Bronchial epithelial cell (primary cell): ENCODE measurements at places on chromosomes 4 and X.

- peak; percentile 88 for DNase-seq
Observed at GRCh38 chr4:156961196-156962057, 10.2 kb downstream of the PDGFC start.

DNA sequence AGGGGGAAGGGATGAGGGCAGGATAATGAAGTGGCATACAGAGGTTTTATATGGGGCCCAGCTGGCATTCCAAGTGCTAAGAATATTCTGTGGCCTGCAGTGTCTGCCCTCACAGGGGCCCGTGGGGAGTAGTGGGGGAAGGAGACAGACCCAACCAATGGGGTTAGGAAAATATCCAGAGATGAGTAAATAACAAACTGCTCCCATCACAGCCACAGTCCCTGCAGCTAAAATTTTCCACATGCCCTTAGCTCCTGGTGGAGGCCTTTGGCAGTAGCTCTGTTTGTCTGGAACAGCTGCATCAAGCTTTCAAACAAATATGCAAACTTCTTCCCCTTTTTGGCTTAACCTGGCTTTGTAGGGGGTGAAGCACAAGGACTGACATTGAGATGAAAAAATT is 3.1 kb downstream of the SRPX2 start:
- no peak for DNase-seq

DNA sequence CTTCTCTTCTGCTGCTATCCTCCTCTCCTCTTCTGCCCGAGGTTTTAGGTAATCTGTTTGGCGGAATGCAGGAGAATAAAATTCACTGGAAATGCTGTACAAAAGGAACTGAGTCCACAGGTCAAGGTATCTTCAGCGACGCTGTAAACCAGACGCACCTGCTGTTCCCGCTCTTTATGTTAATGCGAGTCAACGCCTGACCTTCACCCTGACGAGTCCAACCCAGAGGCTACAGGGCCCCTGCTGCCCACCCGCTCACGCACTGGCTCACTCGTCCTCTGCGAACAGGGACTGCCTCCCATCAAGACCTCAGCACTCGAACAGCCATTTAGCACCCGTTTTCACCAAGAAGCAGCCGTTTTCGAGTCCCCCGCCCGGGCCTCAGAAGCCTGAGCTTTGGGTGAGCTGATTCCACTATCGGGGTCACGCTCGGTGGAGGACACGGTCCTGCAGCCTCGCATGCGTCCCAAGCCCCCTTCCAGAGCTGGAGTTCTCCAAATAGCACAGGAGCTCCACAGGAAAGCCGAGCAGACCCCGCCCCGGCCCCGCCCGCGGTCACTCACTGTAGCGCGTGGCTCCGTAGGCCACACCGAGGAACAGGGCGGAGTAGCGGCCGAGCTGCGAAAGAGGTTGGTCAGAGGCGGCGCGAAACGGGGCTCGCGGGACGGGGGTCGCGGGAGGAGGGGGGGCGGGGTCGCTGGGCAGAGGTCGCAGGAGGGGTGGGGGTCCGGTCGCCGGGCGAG is 556 bp downstream of the ATP5ME start:
- no peak for DNase-seq

GRCh38 chr4:145487631-145488030 is 6.0 kb downstream of the SMAD1 start:
- DNase-seq = no peak

- peak; percentile 76 for DNase-seq
Observed at GRCh38 chr4:104615496-104615895, 120.8 kb upstream of the CXXC4 start.

DNA sequence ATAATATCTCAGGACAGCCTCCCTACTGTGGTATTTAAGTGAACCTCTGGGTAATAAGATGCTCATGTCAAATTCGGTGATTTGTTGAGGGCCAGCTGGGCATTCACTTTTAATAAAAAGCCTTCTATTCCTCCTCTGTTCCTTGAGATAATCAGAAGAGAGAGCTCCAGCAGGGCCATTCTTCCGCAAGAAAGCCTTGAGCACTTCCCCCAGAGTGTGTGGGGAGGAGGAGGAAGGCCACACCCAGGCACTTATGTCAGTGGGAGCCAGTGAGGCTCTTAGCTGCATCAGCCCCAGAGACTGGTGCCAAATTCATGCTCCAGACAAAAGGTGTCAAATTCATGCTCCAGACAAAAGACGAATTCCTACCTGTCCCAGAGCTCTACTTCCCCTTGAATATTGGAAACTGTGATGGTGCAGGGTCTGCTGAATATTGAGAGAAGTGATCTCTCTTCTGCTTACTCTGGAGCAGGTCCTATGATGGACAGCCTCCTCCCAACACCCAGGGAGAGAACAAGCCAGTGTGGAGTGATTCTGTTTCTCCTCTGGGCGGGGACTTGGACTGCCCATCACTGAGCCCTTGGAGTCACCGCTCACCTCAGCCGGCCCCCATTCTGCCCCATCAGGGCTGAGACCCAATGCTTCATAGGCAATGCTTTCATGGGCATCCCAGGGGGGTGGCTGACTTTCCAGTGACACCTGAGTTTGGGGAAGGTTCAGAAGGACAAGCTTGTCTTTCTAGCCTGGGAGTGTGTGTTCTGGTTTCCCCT is 68.1 kb downstream of the FHDC1 start:
- no peak for DNase-seq

GRCh38 chr4:102342404-102343074 is 2.7 kb downstream of the SLC39A8 start:
- DNase-seq = no peak

- no peak for DNase-seq
Observed at GRCh38 chrX:26558719-26559386, 342.9 kb downstream of the MAGEB5 start.

DNA sequence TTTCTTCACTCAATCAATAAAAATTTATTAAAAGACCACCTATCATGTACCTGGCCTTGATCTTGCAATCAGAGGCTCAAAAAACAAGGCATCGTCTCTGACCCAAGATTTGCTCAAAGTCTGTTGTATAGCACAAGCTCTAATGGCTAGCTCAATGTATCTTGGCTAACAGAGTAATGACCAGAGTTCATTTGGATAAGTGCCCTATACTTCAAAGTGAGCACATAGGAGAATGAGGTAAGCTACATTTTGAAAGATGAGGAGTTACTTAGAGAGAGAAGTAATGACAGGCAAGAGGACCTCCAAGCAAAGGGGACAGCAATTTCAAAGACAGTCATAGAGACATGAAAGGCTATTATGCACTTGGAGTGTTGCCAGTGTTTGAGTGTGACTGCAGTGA is 22.9 kb upstream of the GABRQ start:
- DNase-seq = no peak

- DNase-seq = no peak
Observed at GRCh38 chrX:79364306-79364705, 2.8 kb downstream of the ITM2A start.

- peak; percentile 43 for DNase-seq
Observed at GRCh38 chr4:184424993-184425758, 49.2 kb downstream of the IRF2 start.

DNA sequence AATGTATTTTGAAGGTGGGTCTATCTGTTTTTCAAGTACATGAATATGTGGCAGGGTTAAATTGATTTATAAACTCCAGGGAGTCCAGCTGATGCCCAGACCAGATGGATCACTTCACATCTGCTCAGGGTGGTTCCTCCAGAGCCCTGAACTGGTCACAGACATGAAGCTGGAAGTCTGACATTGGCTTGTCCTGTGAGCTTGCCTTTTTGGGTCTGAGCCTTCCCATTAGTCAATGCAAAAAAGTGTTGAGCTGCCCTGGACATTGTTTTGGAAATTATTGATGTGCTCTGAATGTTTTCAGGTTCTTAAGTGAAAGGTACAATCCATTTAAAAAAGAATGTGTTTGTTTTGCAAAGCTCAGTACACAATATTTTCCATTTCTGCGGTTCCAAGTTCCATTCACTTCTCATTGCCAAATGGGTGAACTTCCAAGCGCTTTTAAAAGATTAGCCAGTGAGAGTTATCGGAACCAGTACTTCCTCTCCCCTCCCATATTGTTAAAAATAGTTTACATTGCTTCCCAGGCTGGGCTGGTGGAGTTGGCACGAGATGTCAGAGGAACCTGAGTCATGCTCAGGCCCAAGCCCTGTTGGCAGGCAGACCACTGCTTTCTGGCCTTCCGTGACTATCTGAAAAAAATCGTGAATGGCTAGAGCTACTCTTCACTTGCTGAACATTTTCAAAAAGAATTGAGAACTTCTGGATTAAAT is 52.1 kb downstream of the PDGFRA start:
- peak; percentile 66 for DNase-seq

- peak; percentile 59 for DNase-seq
Observed at GRCh38 chrX:2614911-2615310, 76.2 kb upstream of the CD99 start.

DNA sequence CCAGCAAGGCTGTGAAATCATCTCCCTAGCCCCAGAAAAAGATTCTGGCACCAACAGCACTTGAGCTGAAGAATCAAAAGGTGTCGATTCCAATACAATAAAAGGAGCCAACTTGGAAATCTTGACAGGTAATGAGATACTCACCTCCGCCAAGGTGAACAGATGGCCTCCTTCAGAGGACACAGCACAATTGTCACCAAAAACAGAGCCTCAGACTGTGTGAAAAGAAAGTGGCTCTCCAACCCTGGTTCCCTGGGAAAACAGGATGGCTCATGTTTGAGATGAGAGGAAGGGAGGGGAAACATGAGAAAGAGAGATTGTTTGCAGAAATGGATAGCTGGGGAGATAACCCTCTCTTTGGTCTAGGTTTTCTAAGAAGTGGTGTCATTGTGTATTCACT is 168.9 kb downstream of the HS3ST1 start:
- no peak for DNase-seq

- DNase-seq = no peak
Observed at GRCh38 chr4:6423575-6423974, 48.8 kb downstream of the PPP2R2C start.

DNA sequence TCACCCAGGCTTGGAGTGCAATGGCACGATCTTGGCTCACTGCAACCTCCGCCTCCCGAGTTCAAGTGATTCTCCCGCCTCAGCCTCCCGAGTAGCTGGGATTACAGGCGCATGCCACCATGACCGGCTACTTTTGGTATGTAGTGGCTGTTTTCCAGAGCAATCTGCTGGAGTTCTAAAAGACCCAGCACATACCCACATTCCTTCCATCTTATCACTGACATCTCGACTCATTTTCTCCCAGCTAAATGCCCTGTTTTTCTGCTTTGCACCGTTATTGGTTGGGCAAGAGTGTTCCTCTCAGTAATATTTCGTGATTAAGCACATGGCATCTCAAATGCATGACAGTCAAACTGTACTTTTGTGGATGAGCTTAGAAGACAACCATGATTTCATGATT is 53.7 kb downstream of the PRKX start:
- no peak for DNase-seq

- peak; percentile 95 for DNase-seq
Observed at GRCh38 chr4:105092356-105092755, 54.3 kb upstream of the TET2 start.

GRCh38 chrX:54048412-54048811 is 4.1 kb upstream of the PHF8 start:
- no peak for DNase-seq

DNA sequence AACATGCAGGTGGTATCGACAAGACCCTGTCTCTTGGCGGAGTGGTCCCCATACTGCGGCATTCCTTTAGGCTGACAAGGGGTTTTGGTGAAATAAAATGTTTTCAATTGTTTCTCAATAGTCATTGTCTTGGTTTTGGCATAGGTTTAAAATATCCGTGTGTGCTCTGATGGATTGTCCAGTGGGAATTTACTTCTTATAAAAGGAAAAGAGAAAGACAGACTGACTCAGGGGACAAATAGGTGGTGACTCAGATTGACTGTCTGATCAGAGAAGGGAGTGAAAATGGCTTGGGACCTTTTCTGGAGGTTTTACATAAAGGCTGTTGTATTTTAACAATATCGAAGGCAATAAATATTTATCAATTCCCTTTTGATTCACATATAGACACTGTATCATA is 129.8 kb downstream of the SORBS2 start:
- DNase-seq = peak; percentile 78

DNA sequence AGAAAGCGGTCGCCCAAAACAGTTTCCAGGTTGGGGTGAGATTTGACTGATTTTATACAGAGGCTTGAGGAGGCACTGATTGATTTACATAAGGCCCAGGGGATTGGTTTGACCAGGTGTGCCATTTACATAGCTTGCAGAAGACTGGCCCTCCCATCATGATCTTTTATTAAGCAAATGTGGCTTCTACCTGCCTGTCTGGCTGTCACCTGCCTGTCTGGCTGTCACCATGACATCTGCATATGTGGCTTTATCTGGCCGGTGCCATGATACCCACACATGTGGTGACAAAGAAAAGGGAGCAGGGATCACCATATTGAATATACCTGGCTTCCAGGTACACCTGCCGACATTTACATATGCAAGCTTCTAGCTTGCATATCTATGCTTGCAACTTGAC is 17.0 kb upstream of the CDS1 start:
- no peak for DNase-seq

GRCh38 chr4:128286474-128287058 is 1.0 kb downstream of the PGRMC2 start:
- peak; percentile 68 for DNase-seq

DNA sequence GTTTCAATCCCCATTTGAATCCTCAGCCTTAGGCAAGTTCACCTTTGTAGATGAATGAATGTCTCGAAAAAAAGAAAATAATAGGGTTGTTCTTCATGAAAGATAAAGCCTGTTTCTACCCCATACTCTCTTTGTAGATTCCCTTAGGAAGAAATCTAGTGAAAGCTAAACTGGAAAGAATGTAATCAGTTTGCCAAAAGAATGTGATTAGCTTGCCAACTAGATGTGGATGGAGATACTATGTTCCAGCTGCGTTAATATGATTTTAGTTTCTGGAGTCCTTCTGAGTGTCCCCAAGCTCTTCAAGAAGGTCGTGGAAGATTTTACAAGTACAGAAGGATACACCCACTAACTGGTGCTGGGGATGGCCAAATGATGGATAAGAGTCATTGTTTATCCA is 162.3 kb upstream of the EDNRA start:
- no peak for DNase-seq

GRCh38 chr4:77082886-77083608 is 7.3 kb upstream of the CCNI start:
- DNase-seq = no peak

DNA sequence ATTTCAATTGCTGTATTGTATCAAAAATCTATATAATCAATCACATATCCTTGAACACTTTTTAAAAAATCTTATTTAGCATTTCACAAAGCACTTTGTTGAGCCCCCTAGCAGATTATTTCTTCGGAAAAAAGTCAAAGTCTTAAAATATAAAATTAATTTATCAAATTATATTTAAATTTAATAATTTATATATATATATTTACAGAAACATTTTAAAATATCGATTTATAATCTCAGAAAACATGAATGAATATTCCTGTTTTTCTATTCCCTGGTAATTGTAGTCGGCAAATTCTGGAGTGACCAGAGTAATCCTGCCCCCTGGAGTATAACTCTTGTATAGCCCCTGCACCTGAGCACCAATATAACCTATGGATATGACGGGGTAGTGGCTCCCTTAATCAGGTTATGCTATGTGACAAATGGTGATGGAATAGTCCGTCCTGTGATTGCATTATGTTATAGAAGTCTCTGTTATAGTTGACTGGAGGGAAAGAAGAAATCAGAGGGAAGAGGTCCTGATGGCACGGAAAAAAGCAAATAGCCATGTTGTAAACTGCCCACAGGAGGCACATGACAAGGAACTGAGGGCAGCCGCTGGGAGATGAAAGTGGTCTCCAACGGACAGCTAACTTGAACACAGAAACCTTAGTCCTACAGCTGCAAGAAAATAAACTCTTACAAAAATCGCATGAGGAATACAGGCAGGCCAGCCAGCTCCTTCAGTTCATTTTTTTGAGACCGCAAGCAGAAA is 1092.3 kb downstream of the ARAP2 start:
- peak; percentile 2 for DNase-seq
